ENCODE measurements at places on chromosomes 7 and 10.

DNA sequence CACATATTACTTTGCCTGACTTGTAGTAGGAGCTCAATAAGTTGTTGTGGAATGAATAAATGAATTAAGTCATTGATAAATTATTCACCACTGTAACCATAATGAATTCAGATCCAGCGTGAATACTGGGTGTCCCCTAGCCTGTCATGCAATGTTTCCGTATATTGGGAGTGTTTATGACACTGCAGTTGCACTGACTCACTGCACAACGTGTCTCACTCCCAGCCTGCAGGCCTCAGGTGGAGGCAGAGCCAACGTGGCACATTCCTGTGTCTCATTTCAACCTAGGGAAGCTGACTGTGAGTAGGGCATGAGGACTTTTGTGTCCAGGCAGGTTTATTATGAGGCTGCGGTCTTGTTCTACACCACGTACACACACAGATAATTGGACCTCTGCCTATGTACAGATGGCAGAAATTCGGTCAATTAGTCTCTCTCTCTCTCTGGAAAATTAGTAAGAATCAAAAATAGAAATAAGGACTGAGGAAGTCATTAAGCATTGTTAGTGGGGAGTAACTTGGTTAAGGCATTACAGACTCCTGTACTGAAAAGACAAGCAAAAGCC, 299.1 kb upstream of the IGFBP3 start:
- DNase-seq = no peak

DNA sequence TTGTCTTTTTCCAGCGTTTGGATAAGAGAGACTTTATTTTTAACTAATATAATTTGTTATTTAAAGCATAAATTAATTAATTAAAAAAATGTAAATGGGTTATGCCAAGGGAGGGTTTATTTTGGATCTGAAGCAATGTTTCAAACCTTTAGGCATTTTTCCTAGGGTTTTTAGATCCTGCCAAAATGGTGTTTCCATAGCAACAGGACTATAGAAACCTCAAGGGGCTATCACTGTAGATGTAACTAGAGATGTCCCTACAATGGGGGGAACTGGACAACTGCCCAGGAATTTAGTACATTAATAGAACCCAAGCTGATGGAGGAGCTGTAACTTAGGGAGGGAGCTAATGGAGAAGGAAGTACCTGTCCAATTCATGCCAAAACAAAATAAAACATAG, 57.3 kb downstream of the SLC39A12 start:
- DNase-seq = no peak

DNA sequence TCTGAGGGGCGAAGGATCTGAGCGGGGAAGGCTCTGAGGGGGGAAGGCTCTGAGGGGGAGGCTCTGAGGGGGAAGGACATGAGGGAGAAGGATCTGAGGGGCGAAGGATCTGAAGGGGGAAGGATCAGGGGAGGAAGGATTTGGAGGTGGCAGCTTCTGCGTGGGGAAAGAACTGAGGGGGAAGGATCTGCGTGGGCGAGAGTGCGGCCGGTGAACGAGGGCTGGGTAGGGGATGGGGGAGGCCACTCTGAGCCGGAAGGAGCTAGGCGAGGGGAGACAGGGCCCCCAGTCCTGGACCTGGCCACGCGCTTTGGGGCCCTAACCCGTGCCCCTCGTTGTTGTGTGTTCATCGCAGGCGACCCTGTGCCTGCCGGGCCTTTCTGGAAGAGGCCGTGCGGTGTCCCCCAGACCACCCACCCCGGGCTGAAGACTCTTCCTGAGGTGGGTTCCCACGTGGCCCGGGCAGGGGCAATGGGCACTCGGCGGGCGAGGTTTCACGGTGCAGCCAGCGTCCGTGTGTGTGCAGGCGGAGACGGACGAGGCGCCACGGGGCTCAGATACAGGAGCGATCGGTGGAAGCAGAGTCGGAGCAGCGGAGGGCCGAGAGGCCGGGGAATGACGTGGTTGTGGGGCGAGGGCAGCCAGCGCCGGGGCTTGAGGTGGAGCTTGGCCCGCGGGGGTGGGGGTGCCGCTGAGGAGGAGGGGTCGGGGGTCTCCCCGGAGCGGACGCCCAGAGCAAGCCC, 2.0 kb downstream of the CALY start:
- DNase-seq = no peak

- DNase-seq = no peak
Observed at GRCh38 chr10:13872411-13872810, 285.6 kb downstream of the PRPF18 start.

DNA sequence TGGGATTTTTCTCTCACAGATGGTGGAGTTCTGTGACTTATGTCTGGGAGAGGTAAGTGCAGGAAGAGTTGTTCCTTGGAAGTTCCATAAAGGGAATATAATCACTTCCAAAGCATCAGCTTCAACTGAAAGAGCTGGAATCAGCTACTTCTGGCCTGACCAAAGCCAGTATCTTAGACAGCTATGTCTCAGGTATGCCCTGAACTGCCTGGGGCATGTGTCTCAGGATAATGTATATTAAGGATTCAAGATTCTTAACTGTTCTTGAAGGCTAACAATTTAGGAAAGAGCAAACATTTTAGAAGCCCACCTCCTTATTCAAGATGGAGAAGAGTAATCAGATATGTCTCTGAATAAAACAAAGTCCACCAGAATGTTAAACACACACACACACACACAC, 12.4 kb upstream of the NOBOX start:
- no peak for DNase-seq

Measured in stimulated activated CD4-positive, alpha-beta T cell treated with anti-CD3 and anti-CD28 coated beads, TNF-alpha, amount 100 ng/mL, for 4 hours (primary cell).